ENCODE measurements at places on chromosomes 4 and X.

- DNase-seq = no peak
These were observed 32.2 kb downstream of the PCDH19 start for GRCh38 chrX:100377826-100378225.

- no peak for DNase-seq
These were observed 524.1 kb downstream of the IL15 start for GRCh38 chr4:142160509-142160908.

- DNase-seq = no peak
These were observed 94.0 kb downstream of the AFAP1 start for GRCh38 chr4:7845493-7846128.

DNA sequence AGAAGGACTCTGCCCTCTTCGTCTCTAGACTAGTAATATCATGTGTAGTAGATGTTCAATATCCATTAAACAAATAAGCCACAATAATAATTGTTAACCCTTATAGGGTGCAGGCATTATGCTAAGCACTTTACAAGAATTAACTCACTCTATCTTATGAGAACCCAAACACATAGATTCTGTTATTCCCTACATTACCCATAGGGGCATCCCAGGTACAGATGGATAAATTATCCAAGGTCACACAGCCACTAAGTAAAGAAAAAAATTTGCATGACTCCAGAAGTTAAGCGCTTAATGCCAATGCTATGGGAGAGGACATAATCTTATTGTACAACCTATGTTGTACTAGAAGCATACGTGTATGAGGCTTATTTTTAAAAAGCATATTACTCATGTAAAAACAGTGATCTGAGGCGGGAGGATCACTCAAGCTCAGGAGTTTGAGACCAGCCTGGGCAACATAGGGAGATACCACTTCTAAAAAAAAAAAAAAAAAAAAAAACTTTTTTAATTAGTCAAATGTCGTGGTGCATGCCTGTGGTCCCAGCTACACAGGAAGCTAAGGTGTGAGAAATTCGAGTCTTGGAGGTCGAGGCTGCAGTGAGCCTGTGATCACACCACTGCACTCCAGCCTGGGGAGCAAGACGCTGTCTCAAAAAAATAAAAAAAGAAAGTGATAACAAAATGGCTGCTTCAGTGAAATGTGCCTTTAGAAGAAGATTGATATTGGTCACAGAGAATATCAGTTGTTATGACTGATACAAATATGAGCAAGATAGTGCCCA is 13.6 kb downstream of the LDB2 start:
- DNase-seq = no peak

All from iPS-NIHi11 (cell line).